Fibroblast of lung (primary cell): ENCODE measurements at places on chromosomes 16 and 17. TPM values are rescaled to one million over a fixed set of nuclear protein-coding genes. Genes with fewer than 3 reads are reported as not detected.
A peak's percentile ranks its signal among the peaks of the same experiment; 100 is the strongest.

DNA sequence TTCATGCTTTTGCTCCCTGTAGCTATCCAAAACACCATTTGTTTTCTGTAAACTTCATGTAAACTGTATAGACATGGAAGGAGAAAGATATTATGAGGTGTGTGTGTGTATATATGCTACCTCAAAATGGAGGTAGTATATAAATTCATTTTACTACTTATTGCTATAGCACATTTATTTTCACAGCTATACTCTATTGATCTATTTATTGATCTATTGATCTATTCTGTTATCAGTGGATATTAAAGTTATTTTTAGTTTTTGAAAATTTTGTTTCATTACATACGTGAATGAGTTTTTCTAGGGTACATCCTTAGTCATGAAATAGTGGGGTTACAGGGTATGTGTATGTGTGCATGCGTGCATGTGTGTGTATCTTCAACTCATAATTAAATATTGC lies 15.5 kb downstream of the ZNRF1 start:
- no peaks in the 10 kb centered on the region for H3K27me3 ChIP-seq
- no peak for DNase-seq
- H3K27ac ChIP-seq = no peak overlapping the region
- H3K36me3 ChIP-seq = no peaks in the 10 kb centered on the region
- no peak overlapping the region for H3K4me3 ChIP-seq
- H3K4me1 ChIP-seq = peaks cover 13% of the 10 kb centered on the region

The CD300C gene
- total RNA-seq = not detected in 2 replicates

DNA sequence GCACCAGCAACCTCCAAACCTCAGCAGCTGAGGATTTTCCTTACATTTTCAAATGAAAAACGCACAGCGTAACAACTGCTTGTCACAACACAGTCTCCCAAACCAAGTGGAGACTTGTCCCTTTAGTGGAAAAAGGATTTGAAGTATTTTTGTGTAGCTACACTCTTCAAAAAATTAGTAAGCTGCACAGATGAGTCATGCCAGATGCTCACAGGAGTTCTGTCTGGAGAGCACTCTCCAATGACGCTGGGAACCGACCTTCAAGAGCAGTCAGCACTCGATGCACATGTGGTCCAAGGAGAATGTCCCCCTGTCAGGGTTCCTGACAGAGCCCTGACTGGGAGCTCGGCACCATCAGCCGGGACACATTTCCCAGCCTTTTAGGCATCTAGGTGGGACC lies 39.8 kb downstream of the MAP1LC3B start:
- H3K27ac ChIP-seq = peak overlapping the region; percentile 43
- peak; percentile 84 for DNase-seq
- no peaks in the 10 kb centered on the region for H3K27me3 ChIP-seq
- no peak overlapping the region for H3K4me3 ChIP-seq

DNA sequence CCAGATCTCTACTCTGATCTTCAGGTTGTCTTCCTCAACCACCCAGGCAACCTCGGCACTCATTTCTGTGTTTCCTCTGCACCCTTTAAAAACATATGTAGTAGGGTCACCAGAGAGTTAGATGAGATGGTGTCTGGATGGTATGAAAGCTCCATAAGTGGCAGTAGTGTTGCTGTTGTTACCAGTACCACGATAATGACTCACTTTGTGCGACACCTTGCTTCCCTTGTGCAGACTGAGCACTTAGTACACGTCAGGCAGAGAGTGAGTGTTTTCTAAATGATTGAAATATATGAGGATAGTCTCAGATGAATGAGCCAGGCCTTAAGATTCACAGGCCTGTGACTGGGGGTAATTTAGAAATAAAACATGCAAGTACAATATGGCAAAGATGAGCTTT lies 188.7 kb downstream of the MAF start:
- H3K4me1 ChIP-seq = no peaks in the 10 kb centered on the region
- H3K36me3 ChIP-seq = no peaks in the 10 kb centered on the region
- DNase-seq = no peak
- no peak overlapping the region for H3K27ac ChIP-seq
- H3K4me3 ChIP-seq = no peak overlapping the region
- H3K27me3 ChIP-seq = no peaks in the 10 kb centered on the region

- H3K4me3 ChIP-seq = no peak overlapping the region
- H3K27me3 ChIP-seq = no peaks in the 10 kb centered on the region
- DNase-seq = no peak
- no peaks in the 10 kb centered on the region for H3K36me3 ChIP-seq
- H3K4me1 ChIP-seq = no peaks in the 10 kb centered on the region
Measured at GRCh38 chr17:72104164-72104862, 16.5 kb upstream of the SOX9 start.

- DNase-seq = no peak
- H3K27me3 ChIP-seq = no peaks in the 10 kb centered on the region
- H3K27ac ChIP-seq = peak overlapping the region; percentile 48
- peaks cover 9% of the 10 kb centered on the region for H3K36me3 ChIP-seq
- no peak overlapping the region for H3K4me3 ChIP-seq
- peaks cover 8% of the 10 kb centered on the region for H3K4me1 ChIP-seq
Measured at GRCh38 chr17:32485261-32486110, 1.3 kb upstream of the CDK5R1 start.

The NACA2 gene
- not detected in 2 replicates for total RNA-seq

The ST6GALNAC2 gene
- 0.83 and 1.0 TPM in 2 replicates for total RNA-seq

The DPEP2 gene
- total RNA-seq = not detected in 2 replicates

- peaks cover 8% of the 10 kb centered on the region for H3K36me3 ChIP-seq
- H3K27ac ChIP-seq = no peak overlapping the region
- H3K4me3 ChIP-seq = no peak overlapping the region
- no peaks in the 10 kb centered on the region for H3K4me1 ChIP-seq
Measured at GRCh38 chr16:3295783-3296182, 9.4 kb downstream of the TIGD7 start.

DNA sequence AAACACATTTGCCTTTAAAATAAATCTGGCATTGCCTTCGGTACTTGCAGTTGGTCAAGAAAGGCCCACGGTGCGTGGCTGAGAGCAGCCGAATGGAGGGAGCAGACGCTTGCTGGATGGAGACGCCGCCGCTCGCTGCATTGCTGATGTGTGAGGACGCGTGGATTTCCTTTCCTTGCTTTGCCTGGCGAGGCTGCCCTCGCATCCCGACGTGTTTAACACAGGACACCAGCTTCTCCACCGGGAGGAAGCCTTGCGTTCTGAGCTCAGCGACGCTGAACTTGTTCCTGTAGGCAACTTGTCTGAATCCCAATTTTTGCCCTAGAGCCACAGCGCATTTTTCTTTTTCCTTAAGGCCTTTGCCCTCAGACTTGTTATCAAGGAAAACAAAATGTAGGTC lies 45.8 kb downstream of the COX4I1 start:
- H3K36me3 ChIP-seq = no peaks in the 10 kb centered on the region
- peaks cover 16% of the 10 kb centered on the region for H3K27me3 ChIP-seq
- no peak overlapping the region for H3K4me3 ChIP-seq
- no peak overlapping the region for H3K27ac ChIP-seq
- H3K4me1 ChIP-seq = no peaks in the 10 kb centered on the region
- no peak for DNase-seq

DNA sequence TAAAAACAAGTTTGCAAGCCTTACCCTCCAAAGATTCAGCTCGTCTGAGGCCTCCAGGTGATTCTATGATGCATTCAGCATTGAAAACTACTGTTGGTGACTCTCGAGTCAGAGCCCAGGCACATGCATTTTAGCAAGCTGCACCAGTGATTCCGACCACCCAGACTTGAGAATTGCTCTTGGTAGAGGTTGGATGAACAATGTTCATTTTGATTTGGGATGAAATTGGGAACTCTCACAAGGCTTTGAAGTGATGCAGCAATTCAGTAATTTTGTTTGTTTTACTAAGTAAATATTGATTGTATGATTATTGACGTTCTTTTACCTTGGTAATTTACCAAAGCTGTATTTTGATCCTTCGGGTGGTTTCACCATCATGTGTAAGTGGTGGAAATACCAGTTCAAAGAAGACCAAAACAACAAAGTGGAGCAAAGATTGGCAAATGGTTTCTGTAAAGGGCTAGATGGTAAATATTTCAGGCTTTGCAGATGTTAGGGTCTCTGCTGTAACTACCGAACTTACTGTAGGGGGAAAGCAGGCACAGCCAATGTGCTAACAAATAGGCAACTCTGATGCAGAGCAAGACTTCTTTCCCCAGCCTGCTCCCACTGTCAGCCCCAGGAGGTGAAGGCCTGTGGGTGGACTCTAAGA lies 11.8 kb downstream of the ALDH3A2 start:
- H3K27me3 ChIP-seq = no peaks in the 10 kb centered on the region
- no peak overlapping the region for H3K4me3 ChIP-seq
- no peak overlapping the region for H3K27ac ChIP-seq
- no peaks in the 10 kb centered on the region for H3K4me1 ChIP-seq

The MGAT5B gene
- total RNA-seq = 0.17 and 0.26 TPM in 2 replicates

- no peaks in the 10 kb centered on the region for H3K36me3 ChIP-seq
- DNase-seq = no peak
- no peaks in the 10 kb centered on the region for H3K27me3 ChIP-seq
- peaks cover 8% of the 10 kb centered on the region for H3K4me1 ChIP-seq
- H3K27ac ChIP-seq = no peak overlapping the region
Measured at GRCh38 chr17:17966399-17966798, 5.8 kb downstream of the TOM1L2 start.

GRCh38 chr17:66459811-66460270 lies 157.4 kb downstream of the PRKCA start:
- peak overlapping the region; percentile 89 for H3K27ac ChIP-seq
- peaks cover 2% of the 10 kb centered on the region for H3K36me3 ChIP-seq
- peaks cover 26% of the 10 kb centered on the region for H3K4me1 ChIP-seq
- H3K27me3 ChIP-seq = no peaks in the 10 kb centered on the region

- no peaks in the 10 kb centered on the region for H3K27me3 ChIP-seq
- DNase-seq = no peak
- no peak overlapping the region for H3K4me3 ChIP-seq
- H3K36me3 ChIP-seq = no peaks in the 10 kb centered on the region
- H3K4me1 ChIP-seq = no peaks in the 10 kb centered on the region
Measured at GRCh38 chr16:66701026-66701425, 4.5 kb upstream of the CMTM4 start.

The KRTAP9-1 gene
- total RNA-seq = not detected in 2 replicates

- no peaks in the 10 kb centered on the region for H3K4me1 ChIP-seq
- no peaks in the 10 kb centered on the region for H3K27me3 ChIP-seq
- no peak overlapping the region for H3K27ac ChIP-seq
- no peak overlapping the region for H3K4me3 ChIP-seq
- no peak for DNase-seq
Measured at GRCh38 chr17:65936013-65936412, 255.9 kb downstream of the CEP112 start.

DNA sequence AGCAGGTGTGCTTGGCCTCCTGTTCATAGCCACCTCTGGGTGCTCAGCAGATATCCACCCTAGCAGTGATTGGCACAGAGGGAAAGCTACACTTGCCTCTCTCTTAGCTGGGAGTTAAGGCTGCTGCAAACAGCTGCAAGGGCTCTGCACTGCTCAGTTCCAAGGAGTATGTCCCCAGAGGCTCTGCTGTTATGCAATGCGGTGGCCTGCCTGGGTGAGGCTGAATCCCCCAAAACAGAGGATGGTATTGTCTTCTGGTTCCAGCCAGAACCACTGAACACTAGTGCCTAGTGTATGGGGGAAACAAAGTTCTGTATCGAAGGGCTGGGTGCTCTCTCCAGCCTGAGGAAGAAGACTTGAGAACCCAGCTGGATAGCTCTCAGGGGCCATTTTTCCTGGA lies 16.8 kb downstream of the TMEM94 start:
- no peak overlapping the region for H3K4me3 ChIP-seq
- H3K4me1 ChIP-seq = peaks cover 14% of the 10 kb centered on the region
- H3K27me3 ChIP-seq = no peaks in the 10 kb centered on the region
- DNase-seq = no peak

DNA sequence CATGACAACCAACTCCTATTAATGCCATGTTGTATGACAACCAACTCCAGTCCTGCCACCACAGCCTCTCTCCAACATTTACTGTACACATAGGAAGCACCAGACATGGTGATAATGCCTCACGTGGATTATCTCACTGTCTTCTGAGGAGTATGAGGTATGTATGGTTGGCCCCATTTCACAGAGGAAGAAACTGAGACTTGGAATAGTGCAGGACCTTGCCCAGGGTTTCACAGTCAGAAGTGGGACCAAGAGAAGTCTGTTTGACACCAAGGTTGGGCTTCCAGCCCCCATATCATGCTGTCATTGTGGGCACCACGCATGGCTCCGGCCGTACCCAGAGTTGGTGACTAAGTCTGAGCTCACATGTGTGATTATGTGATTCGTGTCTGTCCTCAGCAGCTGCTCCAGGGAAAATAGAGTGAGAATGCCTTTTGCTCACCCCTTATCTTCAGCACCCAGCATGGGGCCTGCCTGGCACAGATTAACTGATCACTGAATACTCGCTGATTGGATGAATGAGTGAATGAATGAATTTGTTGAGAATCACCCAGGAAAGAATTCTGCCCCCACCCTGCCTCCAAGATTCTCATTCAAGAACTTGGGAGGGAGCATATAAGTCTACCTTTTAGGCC lies 204.1 kb upstream of the NLRP1 start:
- no peaks in the 10 kb centered on the region for H3K36me3 ChIP-seq
- H3K4me3 ChIP-seq = no peak overlapping the region
- DNase-seq = no peak

GRCh38 chr16:67445441-67445912 lies 14.6 kb downstream of the HSD11B2 start:
- no peak overlapping the region for H3K27ac ChIP-seq
- DNase-seq = no peak
- H3K27me3 ChIP-seq = no peaks in the 10 kb centered on the region
- H3K4me3 ChIP-seq = no peak overlapping the region

The TBX6 gene
- total RNA-seq = 0.26 and 0.33 TPM in 2 replicates

The DNAI2 gene
- not detected in 2 replicates for total RNA-seq

The PNMT gene
- total RNA-seq = not detected in 2 replicates

- no peak for DNase-seq
- H3K27ac ChIP-seq = no peak overlapping the region
- no peak overlapping the region for H3K4me3 ChIP-seq
- no peaks in the 10 kb centered on the region for H3K4me1 ChIP-seq
- H3K27me3 ChIP-seq = no peaks in the 10 kb centered on the region
- no peaks in the 10 kb centered on the region for H3K36me3 ChIP-seq
Measured at GRCh38 chr17:65823713-65824112, 262.3 kb upstream of the AXIN2 start.

DNA sequence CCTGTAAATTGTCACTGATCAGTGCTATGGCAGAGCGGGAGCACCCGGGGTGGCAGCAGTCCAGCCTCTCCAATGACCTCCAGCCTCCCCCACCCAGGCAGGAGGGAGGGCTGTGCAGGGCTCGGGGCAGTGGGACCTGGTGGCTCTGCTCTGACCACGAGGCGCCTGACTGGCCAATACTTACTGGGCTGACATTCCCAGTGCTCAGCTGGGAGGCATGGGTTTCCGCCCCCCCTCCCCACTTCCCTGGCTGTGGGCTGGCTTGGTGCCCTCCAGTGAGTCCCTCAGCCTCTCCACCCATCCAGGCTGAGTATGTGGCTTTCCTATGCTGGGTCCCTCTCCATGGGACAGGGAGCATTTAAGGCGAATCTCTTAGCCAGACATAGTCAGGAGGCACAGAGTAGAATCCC lies 2.7 kb downstream of the SOCS3 start:
- peaks cover 21% of the 10 kb centered on the region for H3K36me3 ChIP-seq
- H3K27ac ChIP-seq = peak overlapping the region; percentile 98
- peaks cover 24% of the 10 kb centered on the region for H3K4me1 ChIP-seq
- H3K27me3 ChIP-seq = no peaks in the 10 kb centered on the region
- peak; percentile 85 for DNase-seq
